Heart left ventricle (tissue), 16 donors: ENCODE measurements at places on chromosomes 11 and 22.

DNA sequence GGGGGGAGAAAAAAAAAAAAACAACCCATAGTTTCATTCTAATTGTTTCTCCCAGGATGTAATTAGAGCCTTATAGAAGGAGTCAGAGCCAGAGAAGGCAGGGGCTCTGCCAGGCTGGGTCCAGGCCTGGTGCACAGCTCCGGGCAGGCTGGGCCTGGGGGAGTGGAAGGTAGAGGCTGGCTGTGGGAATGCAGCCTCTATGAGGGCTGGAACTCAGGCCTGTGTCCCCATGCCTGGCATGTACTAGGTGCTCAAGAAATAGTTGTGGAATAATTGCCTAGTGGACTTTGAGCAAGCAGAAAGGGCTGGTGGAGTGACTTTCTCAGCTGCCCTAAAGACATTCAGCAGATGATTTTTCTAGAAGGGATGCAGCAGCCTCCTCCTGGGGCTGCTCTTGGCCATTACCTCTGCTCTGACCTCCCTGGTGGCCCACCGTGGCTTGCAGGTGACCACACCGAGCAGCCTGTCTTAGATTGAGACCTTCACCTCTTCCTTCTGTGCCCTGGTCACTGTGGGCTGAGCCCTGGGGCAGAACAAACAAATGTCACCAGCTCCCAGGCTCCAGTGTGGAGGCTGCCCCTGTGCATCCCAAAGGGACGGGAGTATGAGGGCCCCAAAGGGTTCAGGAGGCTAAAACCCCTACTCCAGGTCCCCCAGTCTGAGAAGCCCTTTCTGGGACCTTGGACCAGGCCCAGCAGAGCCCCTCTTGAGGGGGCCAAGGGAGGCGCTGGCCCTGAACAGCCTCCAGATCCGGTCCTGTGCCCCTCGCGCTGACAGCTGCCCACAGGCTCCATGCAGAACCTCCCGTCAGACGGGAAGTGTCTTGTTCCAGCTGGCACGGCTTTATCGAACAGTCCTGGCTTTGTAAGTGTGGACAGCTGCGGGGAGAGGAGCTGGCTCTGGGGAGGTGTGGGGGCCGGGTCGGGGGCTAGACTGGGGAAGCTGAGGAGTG, 18.8 kb downstream of the MYEOV start:
- DNase-seq: peak; percentile 75

GRCh38 chr11:47860536-47860935, 12.4 kb upstream of the NUP160 start:
- DNase-seq: no peak

- no peak for DNase-seq
Measured at GRCh38 chr22:49925525-49926128, 7.2 kb downstream of the CRELD2 start.

DNA sequence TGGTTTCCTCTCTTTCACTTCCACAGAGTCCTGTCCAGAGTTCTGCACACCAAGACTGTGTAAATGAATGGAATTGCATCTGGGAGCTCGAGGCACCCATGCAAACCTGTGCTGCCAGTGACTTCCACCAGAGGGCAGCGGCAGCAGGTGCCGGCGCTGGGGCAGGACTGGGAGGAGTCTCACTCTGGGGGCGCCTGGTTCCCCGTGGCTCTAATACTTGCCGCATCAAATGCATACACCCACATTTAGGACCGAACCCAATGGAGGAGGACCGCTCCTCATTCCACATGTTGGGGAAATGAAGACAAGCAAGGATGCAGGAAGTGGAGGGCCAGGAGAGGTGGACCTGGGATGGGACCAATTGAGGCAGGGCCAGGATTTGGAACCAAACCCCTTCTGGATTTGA, 1.1 kb upstream of the CD6 start:
- peak; percentile 72 for DNase-seq

GRCh38 chr22:22769434-22770279, 118.0 kb upstream of the IGLL5 start:
- no peak for DNase-seq

DNA sequence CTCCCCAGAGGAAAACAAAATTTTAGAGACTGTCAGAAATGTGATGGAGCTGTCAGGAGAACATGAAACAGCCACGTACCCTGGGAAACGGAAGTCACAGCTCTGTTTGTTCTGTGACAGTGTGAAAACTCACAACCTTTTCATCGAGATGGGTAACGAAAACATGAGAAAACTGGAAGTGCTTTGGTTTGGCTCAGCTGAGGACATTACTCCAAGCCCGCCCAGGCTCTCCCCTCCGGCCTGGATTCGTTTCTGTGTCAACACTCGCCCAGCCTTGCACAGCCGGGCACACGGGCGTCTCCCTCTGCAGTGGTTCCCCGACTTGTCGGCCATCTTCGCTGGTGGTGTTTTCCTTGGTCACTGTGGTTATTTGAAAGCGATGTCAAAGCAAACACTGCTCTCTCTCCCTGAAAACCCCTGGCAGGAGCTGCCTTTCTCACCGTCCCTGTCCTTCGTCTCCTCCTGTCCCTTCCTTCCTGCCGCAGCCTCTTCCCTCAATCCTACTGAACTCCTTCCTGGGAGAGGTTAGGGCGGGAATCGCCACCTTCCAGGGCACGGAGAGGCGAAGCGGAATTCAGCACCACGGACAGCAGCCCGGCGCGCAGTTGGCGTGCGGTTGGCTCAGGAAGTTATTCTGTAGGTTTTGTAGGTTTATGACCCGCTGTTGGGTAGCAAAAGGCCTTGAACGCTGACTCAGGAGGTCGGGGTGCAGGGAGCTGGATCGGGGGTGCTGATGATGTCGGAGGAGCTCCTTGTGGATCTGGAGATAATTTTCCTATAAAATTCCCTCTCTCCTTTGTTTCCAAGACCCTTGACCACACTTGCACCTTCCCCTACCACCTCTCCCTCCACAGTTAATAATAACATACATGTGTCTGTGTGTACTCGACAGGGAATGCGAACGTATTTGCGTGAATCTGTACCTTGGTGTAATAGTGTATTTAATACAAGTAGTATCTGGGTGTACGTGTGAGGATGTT, 13.1 kb upstream of the RPS19BP1 start:
- no peak for DNase-seq

- no peak for DNase-seq
Measured at GRCh38 chr11:12329169-12329568, 48.2 kb upstream of the PARVA start.

DNA sequence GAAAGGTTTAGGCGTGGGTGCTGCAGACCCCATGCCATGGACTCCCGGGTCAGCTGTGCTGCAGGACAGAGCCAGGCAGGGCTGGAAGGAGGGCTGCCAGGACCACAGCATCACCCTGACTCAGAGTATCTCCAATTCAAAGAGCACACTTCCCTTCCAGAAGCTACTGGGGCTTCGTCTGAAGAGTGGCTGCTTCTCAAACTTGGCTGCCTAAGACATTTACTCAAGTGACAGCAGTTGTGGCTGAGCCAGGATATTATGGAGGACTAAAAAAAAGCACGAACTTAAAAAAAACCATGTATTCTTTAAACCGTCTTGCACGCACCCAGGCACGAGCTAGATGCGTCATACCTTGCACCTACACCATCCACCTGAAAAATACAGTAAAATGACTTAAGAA, 13.0 kb upstream of the BID start:
- DNase-seq: no peak

DNA sequence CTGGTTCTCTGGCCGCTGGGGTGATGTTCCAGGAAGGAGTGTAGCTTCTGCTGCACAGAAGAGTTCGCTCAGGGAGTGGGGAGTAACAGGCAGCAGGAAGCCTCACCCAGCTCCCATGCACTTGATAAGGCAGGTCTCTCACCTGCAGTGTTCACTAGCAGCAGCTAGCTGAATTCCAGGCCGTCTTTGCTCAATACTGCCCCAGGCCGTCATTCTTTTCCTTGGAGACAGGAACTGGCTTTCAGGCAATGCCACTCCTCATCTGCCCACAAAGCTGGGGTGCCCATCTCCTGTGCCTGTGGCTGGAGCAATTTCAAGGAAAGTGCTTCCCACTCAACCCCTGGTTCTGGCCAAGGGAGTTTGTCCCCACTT, 66.1 kb downstream of the ARHGAP42 start:
- no peak for DNase-seq

DNA sequence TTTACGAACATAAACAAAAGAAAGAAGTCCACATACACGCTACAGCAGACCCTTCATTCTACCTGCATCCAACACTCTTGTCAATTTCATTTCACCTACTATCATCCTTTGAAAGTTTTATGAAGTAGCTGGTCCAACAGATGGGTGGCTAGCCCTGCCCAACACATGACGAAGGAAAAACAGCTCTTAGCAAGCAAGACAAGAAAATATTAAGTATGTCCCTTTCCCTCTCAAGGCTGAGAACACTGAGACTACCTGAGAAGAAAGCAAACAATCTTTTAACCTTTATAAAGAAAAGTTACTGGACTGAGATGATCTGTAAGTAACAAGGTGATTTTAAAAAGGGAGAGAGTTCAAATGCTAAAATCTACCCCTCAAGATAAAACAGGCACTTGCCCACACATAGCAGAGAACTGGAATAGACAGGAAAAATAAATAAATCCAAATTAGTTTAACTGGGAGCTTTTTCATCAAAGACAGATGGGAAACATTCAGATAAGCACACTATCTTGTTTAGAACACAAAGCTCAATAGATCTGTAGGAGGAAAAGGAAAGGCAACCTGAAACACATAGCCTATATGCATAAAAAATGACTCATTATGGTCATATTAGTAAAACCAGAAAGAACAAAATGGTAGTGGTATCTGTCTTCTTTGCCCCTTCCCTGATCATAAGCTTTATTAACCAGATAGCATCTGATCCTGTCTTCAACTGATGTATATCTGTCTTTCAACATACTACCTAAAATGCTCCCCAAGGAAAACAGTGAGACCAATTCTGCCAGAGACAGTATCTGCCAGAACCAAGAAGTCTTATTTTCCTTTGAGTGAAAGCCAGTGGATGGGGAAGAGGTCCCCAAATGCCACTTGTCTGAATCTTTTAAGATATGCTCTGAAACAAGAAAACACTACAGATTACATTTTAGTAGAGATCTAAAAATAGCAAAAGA, 104.3 kb downstream of the MRTFA start:
- DNase-seq: no peak

DNA sequence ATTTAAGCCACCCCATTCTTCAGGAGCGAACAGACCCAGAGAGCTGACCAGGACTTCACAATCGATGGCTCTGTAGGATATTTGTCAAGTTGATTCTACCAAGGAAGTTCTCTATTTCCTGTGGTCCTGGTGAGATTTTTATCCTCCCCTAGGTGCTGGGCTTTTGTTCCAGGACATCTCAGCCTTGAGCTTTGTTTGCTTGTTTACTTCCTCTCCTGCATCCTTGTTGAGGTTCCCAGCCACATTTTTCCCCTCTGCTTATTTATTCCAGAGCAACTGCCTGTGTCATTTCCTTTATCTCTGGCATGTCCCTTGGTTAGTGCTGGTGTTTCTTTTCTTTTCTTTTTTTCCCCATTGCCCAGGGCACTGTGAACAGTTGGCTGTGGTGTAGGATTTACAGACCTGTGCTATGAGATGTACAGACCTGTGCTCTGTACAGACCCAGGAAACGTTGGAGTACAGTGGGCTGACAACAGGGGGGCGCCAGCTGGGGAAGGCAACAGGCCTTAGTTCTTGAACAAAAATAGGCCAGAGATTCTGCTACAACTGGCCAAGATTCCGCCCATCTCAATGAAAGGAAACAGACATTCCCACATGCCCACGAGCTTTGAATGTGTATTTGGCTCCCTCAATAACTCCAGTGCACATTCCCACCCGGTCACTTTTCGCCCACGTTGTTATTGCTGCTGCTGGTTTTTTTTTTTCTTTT, 235.9 kb upstream of the DDI1 start:
- DNase-seq: peak; percentile 48

DNA sequence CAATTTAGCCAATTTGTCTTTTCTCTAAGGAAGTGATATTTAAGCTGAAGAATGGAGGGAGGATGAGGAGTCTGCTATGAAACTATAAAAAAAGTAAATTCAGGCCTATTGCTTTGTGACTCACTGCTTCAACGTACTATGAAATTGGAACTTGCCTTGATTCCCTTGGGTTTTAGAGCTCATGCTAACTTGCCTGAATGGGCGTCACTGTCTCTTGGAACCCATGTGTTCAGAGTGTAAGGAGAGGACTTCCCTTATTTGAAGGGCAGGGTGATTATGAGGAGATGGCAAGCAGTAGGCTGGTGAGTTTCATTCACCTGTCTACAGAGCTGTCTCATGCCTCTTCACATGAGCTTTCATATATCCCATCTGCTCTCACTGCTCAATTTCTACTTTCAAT, 28.7 kb upstream of the WT1 start:
- no peak for DNase-seq

DNA sequence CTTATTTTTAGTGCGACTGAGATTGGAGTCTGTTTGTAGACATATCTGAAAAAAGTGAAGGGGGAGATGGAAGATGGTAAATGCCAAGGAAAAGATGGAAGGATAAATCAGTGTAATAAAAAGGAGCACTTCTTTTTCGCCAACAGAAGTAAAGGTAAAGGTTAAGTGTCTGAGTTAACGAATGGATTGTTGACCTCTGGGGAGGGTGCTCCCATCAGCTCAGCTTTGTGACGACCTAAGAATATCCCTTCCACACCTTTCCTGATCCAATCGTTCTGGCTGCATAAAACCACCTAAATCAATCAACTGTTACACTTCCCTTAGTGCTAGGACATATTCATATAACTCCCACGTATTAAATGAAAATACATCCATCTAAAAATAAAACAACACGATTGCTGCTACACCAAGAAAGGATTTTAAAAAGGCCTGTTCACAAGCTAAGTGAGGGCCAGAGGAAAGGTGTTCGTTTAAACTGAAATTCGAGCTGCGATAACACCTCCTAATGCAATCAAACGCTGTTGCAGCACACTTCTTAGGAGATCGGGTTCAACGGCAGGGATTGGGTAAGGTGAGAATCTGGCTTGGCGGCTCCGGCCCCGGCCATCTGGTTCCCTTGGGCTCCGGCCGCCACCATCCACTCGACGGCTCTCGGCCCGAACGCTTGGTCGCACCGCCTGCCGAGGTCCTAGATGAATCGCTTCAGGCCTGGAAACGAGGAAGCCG, 658 bp downstream of the C11orf71 start:
- DNase-seq: no peak

DNA sequence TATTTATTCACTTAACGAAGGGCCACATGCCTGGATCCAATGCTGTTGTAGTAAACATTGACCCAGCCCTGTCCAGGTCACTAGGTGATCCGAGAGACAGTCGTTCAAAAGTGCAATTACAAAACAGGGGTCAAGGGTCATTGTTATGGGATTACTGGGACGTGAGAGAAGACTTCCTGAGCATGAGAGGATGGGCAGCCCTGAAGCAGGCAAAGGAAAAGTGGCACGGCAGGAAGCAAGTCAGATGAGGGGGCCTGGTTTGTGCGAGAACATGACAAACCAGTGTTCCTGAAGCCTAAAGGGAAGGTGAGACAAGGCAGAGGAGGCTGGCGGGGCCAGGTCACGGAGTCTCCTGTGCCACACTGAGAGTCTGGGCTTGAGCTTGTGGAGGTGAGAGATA, 15.8 kb upstream of the MMP20 start:
- no peak for DNase-seq

DNA sequence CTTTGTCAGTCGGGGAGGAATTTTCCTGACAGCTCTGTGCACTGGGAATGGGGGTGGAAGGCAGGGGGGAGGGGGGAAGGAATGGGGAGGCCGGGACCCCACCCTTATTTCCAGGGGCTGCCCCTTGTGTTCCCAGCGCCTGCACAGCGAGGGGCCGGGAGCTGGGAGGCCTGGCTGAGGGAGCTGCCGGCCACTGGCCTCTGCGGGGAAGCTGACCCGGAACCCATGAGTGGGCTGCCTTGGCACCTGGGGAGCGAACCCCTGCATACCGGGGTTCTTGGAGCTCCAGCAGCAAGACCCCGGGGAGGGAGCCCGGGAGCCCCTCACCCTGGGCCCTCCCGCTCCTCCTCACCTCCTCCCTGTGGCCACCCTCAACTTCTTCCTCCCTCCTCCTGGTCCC, 3.5 kb downstream of the H19 start:
- no peak for DNase-seq

- DNase-seq: no peak
Measured at GRCh38 chr11:10934293-10934860, 76.5 kb upstream of the ZBED5 start.
